ENCODE measurements at places on chromosomes 1 and 21.

DNA sequence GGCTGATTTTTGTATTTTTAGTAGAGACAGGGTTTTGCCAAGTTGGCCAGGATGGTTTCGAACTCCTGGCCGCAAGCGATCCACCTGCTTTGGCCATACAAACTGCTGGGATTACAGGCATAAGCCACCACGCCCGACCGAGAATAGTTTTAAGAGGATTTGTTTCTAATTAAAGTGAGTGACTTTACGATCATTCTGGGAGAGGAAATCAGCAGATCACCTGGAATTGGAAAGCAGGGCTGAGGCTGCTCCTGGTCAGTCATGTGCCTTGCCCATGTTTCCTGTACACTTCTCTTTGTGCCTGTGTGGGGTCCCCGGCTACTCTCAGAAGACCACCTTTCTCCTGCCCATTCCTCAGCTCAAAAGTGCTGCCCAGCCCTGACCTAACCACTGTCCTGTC is 33.9 kb downstream of the ZBTB8B start:
- no peak for DNase-seq

DNA sequence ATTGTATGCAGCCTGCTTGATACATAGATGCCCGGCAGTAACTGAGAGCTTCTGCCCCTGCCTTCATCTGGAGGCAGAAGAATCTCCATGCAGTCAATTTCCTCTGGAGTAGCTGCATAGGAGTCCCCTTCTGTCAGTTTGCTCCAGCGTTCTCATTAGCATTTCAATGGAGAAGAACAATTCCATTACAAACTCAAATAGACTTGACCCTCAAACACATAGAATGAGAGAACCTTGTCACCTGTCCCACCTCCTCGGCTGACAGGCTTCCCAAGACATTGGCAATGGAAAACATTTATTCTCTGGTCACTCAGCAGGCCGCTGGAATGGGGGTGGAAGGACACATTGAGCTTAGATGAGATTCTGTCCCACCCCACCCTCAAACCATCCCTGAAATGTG is 45.6 kb upstream of the TMEM51 start:
- no peak for DNase-seq

DNA sequence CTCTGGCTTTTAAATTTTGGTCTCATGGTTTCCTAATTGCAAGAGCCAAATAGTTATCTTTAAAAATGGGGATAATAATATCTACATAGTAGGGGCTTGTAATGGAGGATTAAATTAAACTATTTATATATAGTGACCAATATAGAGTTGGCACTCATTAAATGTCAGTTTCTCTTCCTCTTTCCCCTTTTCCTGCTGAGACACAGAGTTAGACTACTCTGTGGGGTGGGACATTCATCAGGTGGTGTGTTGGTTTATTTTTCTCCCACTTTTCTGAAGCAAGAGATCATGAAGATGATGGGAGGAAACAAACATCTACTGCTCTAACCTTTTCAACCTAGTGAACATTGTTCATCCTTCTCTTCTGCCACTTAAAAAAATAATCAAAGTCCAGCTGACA is 17.3 kb upstream of the RAP1A start:
- DNase-seq = no peak

DNA sequence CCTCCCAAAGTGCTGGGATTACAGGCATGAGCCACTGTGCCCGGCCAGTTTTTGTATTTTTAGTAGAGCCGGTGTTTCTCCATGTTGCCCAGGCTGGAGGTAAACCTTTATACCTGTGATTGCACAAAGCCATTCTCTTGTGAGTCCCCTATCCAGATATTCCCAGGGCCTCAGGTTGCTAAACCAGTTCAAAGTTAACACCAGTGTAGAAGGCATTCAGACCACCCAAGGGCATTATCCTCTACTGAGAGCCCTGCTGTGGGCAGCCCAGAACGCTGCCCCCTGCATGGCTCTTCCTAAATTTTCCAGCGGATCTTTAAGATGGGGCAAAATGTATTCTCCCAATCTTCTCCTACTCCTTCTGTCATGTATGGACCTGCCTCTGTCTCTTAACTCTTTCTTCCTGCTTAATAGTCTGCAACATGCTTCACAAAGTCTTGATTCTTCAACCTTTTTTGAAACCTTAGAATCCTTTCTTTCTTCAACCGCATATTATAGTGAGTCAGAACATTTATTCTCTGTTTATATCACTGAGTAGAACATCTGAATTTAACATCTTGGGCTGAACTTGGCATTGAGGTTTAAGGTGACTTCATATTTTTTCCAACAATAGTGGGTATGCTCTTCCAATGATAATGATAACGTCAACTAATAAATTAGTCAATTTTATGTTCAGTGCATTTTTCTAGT is 36.0 kb downstream of the UBE4B start:
- no peak for DNase-seq

GRCh38 chr1:86616871-86617270 is 70.0 kb downstream of the CLCA4 start:
- DNase-seq = no peak

- no peak for DNase-seq
These were observed 4.9 kb upstream of the TTC22 start for GRCh38 chr1:54805981-54806381.

DNA sequence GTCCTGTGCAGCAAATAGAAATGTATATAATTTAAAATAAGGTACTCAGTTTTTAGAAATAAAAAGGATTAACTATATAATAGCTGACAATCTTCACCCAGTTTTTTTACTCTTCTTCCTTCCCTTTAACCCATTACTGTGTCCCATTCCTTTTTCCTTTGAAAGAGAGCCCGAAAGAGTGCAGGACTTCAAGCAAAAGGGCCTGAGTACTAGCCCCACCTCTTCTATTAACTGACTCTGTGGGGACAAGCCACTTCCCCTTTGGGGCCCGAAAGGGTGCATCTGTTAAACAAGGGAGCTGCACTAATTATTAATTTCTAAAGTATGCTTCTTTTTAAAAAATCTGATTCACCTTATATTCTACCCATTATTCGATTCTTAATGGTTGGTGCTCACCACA is 3.3 kb downstream of the USP24 start:
- DNase-seq = no peak

DNA sequence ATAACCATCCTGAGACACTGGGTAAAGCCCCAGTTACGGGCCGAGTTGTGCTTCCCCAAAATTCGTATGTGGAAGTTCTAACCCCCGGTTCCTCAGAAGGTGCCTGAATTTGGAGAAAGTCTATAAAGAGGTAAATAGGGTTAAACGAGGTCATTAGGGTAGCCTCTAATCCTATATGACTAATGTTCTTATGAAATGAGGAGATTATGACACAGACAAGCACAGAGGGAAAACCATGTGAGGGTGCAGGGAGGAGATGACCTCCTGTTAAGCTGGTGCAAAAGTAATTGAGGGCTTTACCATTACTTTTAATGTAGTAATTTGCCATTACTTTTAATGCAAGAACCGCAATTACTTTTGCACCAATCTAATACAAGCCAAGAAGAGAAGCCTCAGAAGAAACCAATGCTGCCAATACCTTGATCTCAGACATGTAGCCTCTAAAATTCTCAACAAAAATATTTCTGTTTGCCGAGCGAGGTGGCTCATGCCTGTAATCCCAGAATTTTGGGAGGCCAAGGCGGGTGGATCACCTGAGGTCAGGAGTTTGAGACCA is 260.8 kb downstream of the GPATCH2 start:
- DNase-seq = no peak

- DNase-seq = no peak
These were observed 446.8 kb downstream of the NUF2 start for GRCh38 chr1:163768576-163768975.
